Stimulated activated CD8-positive, alpha-beta memory T cell treated with anti-CD3 and anti-CD28 coated beads, Interleukin-15, amount 100 ng/mL, for 1 hour (primary cell): ENCODE measurements at places on chromosomes 1 and 21.

DNA sequence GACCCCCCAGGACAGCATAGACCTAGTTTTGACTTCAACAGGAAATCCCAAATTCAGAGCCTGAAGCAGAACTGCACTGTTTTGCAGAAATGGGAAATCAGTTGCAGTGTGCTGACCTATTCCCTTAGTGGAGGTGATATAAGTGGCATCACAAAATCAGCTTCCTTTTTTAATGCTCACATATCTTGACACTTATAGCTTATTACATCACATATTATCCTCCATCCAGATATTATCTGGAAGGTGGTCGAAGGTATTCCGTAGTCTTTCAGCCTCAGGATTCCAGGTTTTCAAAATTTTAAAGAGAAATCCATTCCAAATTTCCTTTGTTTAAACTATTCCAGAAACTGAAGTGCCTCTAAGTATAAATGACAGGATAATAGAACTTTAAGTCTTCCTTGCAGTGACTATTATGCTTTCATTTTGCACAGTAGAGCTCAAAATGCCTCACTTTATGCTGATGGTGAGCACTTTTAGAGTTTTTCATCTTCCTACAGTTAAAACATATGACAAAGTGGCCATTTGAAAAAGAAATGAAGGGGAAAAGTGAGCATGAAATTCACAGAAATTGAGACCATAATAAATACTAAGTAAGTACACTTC lies 106.4 kb upstream of the DPYD start:
- DNase-seq = no peak

DNA sequence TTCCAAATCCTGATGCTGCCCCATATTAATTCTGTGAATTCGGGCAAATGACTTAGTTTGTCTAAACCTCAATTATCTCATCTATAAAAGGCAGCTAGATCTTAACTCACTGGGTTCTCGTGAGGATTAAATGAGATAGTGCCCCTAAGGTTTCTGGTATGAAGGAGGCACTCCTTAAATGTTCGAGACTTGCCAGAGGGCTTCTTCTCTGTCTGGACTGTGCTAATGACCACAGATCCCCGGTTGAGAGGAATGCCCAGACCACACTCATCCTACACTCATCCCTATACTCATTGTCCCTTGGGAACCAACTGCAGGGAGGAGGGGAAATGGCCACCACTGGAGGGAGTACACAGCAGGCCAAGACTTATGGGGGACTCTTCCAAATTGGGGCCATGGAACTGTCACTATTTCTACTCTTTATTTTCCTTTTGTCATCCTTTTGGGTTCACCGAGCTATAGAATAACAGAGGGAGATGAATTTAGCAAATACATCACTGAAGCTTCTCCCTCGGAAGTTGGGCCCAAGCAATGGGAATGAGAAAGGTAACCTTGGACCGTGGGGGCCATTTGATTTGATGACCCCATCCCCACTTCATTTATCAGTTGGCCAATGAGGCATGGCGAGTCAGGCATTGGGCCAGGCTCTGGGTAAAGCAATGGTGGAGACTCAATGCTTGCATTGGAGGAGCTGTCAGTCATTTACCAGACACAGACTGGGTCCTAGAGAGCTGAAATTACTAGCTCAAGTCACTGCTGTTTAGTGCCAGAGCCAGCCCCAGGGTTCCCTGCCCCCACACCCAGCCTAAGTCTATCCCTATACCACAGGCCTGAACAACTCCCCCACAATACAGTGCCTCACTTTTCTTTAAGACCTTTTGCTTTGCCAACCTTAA lies 5.1 kb downstream of the ATF3 start:
- no peak for DNase-seq

DNA sequence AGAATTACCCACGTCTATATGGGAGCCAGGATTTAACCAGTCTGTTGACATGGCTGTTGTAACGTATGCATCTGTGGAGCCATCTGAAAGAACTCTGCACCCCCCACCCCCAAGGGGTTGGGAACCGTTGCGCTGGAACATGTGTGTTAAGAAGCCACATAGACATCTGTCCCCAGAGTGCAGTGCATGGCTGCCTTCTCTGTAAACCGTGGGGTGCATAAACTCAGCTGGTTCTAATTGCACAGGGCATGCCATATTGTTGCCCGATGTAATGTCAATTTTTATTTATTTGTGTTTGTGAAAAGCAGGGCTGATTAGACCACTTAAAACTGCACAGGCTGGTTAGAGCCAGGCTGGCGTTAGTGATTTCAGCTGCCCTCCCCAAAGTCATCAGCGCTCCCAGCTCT lies 70.1 kb upstream of the ROR1 start:
- DNase-seq = no peak

DNA sequence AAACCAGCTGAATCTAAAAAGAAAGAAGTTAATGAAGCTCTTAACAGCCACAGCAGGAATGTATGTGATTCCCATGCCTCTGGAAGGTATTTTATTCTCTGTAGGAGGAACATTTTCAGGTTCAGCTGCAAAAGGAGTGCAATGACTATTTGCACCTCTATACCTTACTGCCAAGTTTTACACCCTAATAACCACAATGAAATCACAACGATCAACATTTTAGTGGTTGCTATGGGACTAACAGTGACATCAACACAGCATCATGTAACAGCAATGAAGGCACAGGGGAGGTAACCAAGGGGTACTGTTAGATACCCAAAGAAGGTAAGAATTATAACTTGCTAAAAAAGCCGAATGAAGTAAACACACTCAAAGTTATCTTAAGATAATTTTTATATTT lies 116.3 kb upstream of the HP1BP3 start:
- no peak for DNase-seq

GRCh38 chr1:238752327-238752726 lies 634.0 kb upstream of the CHRM3 start:
- DNase-seq = no peak

- DNase-seq = no peak
Observed at GRCh38 chr1:90155721-90156487, 161.0 kb downstream of the ZNF326 start.

DNA sequence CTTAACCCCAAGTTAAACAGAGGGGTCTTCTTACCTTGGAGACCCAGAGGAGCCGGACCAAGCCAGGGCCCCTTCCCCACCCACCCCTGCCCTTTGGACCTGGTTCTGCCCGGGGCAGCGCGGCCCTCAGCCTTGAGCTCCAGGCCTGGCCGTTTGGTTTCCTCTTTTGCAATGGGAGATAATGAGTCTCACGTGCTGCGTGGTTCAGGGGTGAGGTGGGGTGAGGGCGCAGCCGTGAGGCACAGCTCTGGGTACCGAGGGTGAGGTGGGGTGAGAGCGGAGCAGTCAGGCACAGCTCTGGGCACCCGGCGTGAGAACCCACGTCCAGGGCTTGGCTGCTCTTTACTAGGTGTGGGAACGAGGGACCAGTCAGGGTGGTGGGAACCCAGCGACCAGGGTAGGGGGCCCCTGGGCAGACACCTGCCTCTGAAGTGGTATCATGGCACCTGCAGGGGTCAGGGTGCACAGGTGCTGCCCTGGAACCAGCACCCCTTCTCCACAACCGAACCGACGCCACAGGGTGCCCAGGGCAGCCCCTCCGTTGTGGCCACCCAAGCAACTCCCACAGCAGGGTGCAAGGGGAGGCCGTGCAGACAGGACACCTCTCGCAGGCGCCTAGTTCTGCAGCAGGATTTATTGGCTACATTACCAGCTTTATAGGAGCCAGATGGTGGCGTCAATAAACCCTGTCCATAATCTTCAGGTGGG lies 182.2 kb downstream of the PRDM16 start:
- DNase-seq = no peak

GRCh38 chr1:10943991-10944730 lies 68.3 kb upstream of the TARDBP start:
- DNase-seq = no peak

- DNase-seq = no peak
Observed at GRCh38 chr1:46489169-46489637, 433 bp upstream of the DMBX1 start.

DNA sequence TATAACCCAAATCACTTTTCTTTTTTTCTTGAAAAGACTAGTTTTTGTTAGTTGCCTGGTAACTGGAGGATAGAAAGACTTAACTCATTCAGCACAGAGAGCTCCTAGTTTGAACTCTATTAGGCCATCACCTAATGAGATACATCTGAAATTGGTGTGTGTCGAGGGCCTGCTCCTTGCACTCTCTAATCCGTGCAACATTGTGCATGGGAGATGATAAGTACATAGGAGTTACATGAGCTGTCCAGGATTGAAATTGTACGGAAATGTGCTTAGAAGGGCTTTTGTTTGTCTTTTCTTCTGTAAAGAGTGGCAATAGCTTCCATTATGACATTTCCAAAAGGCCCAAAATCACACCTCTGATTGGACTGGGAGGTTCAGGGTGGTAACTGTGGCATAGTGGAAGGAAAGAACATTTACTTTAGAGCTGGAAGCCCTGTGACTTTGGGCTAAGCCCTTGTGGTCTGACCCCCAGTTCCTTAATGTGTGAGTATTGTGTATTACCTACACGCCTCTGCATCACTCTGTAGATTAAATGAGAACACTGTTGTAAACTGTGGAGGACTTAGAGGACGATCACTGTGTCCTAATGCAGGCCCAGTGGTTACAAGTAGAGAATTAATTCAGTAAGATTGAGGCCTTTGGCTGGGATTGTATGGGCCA lies 71.2 kb downstream of the FGGY start:
- no peak for DNase-seq

DNA sequence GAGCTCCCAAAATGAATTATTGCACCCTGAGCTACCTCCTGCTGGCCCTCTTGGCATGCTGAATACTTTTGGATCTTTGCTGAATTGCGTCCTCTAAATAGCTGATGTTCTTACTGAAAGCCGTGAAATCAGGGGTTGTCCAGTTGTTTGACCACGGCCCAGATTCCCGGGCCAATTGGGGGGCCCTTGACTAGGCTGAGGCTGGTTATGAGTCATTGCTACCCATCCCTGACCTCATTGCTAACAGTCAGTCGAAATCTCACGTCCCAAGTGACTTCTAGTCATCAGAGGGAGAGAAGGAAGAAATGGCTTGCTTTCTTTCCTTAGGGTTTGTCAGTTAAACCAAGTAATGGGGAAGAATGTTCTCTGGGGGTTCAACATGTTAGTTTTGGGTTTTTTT lies 37.4 kb downstream of the SMYD2 start:
- no peak for DNase-seq

- DNase-seq = no peak
Observed at GRCh38 chr1:22709891-22710700, 543 bp upstream of the EPHB2 start.

DNA sequence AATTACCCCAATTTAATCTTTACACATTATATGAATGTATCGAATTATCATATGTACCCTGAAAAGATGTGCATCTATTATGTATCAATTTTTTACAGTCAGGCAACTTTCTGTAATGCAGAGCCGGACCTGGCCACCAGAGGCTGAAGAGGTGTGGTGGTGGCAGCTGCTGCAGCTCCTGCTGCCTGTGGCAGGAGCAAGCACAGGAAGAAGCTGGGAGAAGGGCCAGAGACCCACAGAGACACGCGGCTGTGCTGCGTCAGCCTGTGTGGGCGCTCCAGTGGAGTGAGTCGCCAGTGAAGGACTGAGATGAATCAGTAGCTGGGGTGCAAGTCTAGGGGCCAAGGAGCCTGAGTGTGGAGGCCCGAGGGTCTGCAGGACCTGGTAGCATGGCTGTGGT lies 74.3 kb upstream of the COG2 start:
- DNase-seq = no peak

DNA sequence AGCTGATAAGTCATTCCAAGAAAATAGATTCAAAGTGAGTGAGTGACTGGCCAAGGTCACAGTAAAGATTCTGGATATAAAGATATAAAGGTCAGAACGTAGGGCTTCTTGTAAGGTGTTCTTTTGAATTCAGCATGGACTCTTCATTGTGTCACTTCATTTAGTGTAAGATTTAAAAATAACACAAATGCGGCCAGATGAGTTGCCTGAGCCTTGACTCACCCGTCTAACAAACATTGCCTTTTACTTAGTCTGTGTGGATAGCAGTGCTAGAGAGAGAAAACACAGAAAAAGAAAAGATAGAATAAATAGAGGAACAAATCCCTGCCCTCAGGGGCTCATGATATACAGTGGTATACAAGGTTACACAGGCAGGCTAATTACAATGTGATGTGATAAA lies 223.4 kb downstream of the PLPP3 start:
- DNase-seq = no peak

GRCh38 chr1:87154384-87154783 lies 174.3 kb upstream of the LMO4 start:
- no peak for DNase-seq

DNA sequence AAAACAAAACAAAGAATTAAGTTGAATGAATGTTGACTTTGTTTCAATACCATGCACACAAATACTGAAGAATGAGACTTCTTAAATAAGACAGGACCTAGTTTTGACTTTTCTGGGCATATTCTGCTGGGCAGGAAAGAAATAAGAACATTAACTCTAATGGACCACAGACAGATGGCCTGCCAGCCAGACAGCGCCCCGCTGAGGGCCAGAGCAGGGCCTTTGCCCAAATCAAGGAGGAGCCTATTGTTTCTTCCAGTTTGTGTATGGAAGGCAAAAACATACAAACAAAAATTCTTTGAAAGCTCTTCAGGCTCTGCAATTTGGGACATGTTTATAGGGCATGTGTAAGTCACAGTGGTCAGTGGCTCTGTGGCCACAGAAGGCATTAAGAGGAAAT lies 44.4 kb upstream of the KIF26B start:
- no peak for DNase-seq

DNA sequence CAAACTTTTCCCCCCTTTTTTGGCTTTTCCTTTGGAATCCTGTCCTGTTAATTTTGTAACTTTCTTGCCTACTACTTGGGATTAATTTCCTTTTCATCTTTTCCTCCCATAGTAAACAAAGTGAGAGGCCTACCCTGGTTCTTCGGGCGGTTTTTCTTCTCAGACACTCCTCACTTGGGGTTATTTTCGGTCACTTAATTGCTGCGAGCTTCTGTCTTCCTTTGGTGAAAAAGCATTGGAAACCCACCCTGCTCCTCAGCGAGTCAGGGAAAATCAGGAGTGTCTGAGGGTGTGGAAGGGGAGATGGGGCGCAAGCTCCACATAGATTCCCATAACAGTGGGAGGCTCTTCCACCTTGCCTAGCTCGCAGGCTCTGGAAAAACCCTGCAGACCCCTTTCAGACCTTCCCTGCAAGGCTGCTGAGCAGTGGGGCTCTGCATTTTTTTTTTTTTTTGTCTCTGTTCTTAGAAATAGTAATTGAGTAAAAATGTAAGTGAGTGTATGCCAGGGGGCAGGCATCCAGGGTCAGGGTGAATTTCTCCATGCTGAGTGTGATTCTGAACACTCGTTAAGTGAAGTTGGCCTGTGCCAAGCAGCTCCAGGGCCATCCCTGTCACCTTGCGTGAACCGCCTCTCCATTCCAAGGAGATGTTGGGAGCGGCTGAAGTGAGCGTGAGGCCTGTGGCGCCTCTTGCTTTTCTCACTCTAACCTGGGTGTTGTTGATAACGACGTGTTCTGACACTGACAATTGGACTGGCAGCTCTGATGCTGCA lies 20.3 kb downstream of the TGFB2 start:
- no peak for DNase-seq
